ENCODE measurements at places on chromosomes 1 and 21.

DNA sequence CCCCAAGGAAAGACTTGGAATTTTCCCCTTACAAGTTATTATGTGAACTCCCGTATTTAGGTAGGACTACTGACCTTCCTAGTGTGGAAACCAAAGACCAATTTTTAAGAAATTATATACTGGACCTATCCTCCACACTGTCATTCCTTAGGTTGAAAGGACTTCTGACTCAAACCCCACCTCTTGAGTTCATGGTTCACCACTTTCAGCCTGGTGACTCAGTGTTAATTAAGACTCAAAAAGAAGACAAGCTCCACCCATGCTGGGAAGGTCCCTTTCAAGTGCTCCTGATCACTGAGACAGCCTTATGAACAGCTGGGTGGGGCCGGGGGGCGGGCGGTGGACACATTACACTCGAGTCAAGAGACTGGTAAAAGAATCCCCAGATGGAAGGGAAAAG lies 113.2 kb downstream of the LRRC53 start:
- DNase-seq, result no peak

- DNase-seq, result no peak
These were observed 144.3 kb downstream of the DNM3 start for GRCh38 chr1:171985639-171986038.

- no peak for DNase-seq
These were observed 218.2 kb upstream of the ADGRL2 start for GRCh38 chr1:81582467-81582986.

GRCh38 chr1:198234520-198235251 lies 77.9 kb downstream of the NEK7 start:
- no peak for DNase-seq

- no peak for DNase-seq
These were observed 63.1 kb upstream of the MUTYH start for GRCh38 chr1:45403298-45403697.

DNA sequence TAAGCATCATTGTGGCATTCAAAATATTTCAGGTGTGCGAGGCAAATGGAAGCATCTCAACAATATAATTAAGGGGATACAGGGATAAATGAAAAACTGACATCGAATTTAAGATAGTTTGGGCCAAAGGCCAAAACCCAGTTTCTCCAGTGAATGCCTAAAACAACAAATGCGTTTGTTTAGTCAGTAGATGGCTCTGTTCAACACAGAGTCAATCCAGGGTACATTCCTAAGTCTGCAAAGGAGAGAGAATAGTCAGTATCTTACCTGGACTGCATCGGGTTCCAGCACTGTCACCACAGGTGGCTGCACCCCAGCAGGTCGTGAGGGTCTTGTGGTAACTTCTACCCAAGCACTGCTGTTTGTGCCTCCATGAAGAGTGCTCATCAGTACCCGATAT lies 321.1 kb downstream of the KCTD3 start:
- DNase-seq, result no peak

DNA sequence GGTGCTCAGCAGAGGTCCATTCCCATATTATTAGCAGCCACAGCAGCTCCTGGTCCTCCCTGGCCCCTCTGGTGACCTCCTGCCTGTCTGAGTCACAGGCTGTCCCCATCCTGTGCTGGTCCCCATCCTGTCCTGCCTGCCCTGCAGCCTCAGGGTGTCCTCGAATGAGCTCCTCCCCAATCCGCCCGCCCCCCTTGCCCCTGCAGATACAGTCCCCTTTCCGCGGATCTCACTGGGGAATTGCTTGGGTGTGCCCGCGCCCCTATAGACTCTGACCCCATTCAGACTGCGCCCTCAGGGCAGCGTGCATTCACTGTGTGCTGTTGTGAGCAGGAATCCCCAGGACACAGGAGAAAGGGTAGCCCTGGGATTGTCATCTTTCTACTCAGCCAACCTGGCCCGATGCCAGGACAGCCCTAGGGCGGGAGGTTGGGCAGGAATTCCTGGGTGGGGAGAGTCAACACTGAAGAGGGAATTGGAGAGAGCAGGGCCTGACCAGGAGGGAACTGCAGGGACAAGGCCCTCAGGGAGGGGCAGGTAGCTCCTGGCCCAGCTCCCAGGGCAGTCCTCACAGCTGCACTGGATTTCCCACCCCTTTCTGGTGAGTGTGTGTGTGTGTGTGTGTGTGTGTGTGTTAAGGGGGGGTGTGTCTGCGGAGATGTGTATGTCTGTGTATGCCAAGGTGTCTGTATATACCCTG lies 1.1 kb upstream of the GUCA2A start:
- no peak for DNase-seq

DNA sequence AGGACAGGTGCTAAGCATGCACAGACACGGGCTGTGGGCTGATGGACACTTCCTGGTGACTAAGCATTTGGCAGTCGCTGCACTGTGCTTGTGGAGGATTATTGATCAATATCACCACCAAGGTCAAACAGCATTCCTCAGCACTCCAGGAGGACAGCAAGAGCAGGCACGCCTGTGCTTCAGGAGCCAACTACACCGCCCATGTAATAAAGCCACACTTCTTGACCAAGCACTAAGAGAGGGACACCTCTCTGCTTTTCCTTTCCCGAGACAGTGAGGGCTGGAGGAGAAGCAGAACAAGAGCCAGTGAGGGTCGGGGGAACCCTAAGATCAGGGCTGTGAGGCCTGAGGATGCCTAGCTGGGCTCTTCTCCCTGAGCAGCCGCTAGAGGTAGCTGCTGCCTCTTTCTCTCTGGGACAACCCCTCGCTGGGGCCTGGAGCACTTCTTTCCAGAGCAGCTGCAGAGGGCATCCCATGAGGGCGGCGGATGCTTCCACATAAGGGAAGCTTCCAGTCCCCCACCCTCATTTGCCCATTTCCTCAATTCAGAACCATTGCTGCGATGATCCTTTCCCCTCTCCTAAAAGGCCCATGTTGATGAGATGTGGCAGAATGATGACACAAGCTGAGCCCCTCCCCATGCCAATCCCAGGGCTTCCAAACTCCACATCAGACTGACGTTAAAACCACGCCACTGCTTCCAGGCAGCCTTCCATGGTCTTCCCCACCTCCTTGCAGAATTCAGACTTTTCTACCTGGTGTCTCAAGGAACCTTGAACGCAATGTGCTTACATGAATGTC lies 19.1 kb downstream of the RAB7B start:
- DNase-seq, result peak; percentile 25

- DNase-seq, result no peak
These were observed 445.0 kb downstream of the SETD4 start for GRCh38 chr21:35615325-35615724.

DNA sequence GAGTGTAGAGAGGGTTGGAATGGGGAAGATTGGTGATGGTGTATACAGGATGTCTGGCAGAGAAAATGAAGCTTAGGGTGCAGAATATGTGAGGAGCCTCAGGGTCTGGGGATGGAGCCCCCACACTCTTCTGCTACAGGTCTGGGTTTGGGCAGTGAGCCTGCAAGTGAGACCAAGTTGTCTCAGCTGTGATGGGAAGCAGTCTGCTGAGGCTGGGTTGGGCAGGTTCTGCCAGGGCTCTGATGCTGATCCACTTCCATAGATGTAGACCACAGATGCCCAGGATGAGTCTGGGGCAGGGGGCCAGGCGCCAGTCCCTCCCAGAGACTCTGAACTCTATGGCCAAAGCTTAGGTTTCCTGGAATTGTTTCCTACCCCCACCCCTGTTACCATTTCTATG lies 516.9 kb downstream of the PTPRU start:
- DNase-seq, result no peak

GRCh38 chr21:36200081-36200561 lies 43.5 kb downstream of the DOP1B start:
- no peak for DNase-seq

- DNase-seq, result no peak
These were observed 5.0 kb upstream of the FCAMR start for GRCh38 chr1:206975306-206975705.

DNA sequence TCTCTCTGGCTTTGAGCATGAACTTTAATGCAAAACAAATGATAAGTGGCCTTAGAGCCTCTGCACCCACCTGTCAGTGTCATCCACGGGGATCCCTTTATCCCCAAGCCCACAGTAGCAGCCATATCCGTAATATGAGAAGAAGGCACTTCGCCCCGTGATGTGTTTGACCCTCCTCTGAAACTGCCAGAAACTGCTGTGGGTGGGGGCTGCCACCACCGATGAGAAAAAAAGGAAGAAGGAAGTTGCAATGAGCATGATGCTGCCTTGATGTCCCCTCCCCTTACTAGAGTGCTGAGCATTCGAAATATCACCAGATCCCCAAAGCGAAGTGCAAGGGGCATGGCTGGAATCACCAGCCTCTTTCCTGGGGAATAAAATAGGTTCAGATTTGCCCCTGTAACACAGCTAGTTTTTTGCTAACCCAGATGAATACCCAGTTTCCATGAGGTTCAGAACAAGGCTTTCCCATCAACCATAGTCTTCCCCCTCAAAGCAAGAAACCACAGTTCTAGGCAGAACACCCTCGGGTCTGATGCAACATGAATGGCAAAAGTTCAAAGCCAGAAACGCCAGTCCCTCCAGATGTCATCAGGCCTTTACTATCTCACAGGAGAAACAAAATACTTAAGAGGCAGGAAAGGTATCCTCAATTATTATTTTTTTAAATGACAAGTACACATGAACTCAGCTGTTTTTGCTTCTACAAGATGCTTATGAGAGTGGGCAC lies 10.8 kb upstream of the UBXN10 start:
- no peak for DNase-seq

- no peak for DNase-seq
These were observed 223.5 kb downstream of the RHOU start for GRCh38 chr1:228958741-228959140.

DNA sequence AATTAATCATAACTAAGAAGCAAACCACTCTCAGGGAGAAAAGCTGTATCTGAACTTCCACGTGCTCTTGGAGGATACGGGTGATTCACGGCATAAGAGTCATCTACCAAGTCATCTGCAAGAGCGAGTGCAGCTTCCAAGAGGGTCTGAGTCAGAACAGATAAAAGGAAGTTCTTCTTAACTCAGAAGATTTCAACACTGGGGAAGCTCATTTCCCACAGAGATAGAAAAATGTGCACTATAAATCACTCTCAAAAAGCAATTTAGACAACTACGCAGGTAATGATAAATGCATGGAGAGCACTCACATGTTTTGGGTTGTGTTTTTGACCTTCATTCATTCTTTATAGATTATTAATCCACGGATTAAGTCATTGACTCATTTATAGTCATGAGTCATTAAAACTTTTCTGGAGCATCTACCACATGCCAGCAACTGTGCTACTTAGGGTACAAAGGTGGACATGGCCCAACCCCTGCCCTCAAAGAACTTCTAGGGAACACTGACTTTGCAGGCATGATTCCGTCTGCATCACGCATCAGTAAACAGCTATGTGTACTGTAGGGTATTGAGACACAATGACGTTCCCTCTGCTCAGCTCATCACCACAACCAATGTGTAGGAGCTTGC lies 20.8 kb downstream of the KCNJ15 start:
- DNase-seq, result peak; percentile 11

DNA sequence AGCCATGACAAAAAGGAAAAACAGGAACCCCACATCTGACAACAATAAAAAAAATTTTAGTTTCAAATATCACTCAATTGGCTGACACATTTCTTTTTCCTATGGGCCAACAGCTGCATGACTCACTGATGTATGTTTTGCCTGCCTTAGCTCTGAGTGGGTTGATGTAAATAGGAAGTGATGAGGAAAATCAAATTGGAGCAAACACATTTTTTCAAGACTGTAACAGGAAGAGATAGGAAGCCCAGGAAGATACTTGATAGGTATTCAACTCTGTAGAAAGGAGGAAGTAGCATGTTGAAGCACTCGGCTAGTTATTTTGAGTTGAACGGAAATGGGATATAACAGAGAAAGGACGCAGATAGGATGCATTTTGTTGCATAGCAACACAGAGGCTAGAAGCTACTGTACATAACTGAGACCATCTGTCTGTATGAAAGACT lies 168.0 kb upstream of the NR5A2 start:
- peak; percentile 74 for DNase-seq

DNA sequence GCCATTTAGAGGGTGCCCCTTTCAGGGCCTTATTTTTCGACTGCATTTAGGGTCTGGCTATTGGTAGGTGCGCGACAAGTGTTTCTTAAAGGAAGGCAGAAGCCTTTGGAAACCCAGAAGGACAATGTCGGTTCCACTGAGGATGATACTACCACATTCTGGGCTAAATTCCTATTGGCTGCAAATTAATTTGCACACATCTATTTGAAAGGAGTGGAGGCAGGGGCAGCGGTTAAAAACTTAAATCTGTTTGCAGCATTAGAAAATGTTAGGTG lies 1.1 kb downstream of the PATJ start:
- no peak for DNase-seq

DNA sequence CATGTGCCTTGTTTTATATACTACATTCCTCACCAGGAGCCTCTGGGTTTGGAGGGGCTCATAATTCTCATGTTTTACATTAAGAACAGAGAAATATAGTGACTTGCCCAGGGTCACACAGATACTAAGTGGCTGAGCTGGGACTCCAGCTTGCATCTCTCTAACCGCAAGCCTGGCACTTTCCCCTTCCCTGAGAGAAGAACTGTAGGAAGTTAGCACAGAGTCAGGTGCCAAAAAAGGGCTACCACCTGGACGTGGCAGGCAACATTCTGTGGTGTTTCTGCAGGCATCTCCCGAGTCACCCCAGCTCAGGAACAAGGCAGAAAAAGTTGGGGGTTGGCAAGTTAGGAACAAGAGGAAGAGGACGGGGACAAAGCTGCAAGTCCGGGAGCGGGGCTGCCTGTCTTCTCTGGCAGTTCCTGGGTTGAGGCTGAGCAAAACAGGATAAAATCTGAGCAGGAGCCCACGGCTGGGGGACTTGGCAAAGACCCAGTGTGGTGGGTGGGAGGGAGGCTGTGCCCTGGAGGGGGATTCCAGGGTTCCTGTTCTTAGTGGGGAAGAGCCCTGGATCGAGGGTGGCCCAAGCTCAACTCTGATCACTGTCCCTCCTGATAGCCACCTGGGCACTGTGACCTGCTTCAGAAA lies 9.8 kb downstream of the PLA2G5 start:
- DNase-seq, result no peak

GRCh38 chr1:221816899-221817298 lies 75.0 kb upstream of the DUSP10 start:
- DNase-seq, result no peak

DNA sequence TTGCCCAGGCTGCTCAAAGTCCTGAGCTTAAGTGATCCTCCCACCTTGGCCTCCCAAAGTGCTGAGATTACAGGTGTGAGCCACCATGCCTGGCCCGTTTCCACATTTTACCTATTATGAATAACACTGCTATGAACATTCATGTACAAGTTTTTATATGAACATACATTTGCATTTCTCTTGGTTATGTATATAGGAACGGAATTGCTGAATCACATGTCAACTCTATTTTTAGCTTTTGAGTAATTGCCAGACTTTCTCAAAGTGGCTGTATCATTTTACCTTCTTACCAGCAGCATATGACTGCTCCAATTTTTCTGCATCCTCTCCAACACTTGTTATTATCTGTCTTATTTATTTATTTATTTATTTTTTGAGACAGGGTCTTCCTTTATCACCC lies 2.7 kb downstream of the SPATA21 start:
- DNase-seq, result no peak

DNA sequence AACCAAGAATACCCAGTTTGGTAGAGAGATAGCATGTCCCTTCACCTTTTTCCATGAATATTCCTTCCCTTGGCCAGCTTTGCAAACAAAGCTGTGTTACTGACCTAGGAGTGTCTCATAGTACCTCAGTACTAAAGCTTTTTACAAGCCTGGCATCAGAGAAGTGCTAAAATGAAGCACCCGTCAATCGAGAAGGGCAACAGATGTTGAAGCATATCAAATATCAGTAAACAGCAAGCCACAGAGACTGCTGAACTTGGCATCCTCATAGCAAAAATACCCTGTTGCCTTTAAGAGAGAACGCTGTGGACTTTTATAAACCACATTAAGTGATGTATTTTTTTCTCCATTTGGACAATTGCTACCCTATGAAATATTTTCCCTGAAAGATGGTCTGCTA lies 128.6 kb upstream of the HOOK1 start:
- no peak for DNase-seq
